ENCODE measurements at places on chromosomes 7 and 10. TPM values are rescaled to one million over a fixed set of nuclear protein-coding genes. Genes with fewer than 3 reads are reported as not detected.

Gene CCDC71L
- 21.0 TPM for total RNA-seq

Gene FANK1
- total RNA-seq = 26.4 TPM

Gene GDF2
- not detected for total RNA-seq

Gene GJD4
- not detected for total RNA-seq

Gene TDRD1
- 8.1 TPM for total RNA-seq

Gene DLX6
- not detected for total RNA-seq

Gene NPC1L1
- total RNA-seq = 0.35 TPM

Gene CYP2E1
- 0.40 TPM for total RNA-seq

Gene XPNPEP1
- total RNA-seq = 123 TPM

Measured in renal cortical epithelial cell (primary cell).